Metanephros (tissue), 2 donors: ENCODE measurements at places on chromosomes 5 and 9. TPM values are rescaled to one million over a fixed set of nuclear protein-coding genes. Genes with fewer than 3 reads are reported as not detected.

Gene GLDC
- 13.4 TPM for total RNA-seq

Gene PDGFRB
- total RNA-seq = 182 TPM

Gene NR5A1
- total RNA-seq = 0.12 TPM

Gene C9orf50
- 0.70 TPM for total RNA-seq

Gene AQP3
- total RNA-seq = 108 TPM

Gene CARTPT
- total RNA-seq = 0.23 TPM

Gene KYAT1
- 14.1 TPM for total RNA-seq

Gene TMEM8B
- total RNA-seq = 18.6 TPM

Gene CNTFR
- 19.5 TPM for total RNA-seq

Gene GKAP1
- total RNA-seq = 6.5 TPM

Gene OSMR
- total RNA-seq = 15.7 TPM

Gene MYOT
- 54.2 TPM for total RNA-seq

Gene MSH3
- total RNA-seq = 25.9 TPM

Gene CDC25C
- total RNA-seq = 5.1 TPM

Gene SIT1
- total RNA-seq = 0.41 TPM

Gene DMRT2
- 7.0 TPM for total RNA-seq

Gene AFAP1L1
- total RNA-seq = 49.8 TPM

Gene PDE8B
- 5.1 TPM for total RNA-seq

Gene CMBL
- 40.2 TPM for total RNA-seq

Gene NRARP
- total RNA-seq = 10.1 TPM

Gene TUSC1
- 20.9 TPM for total RNA-seq

Gene TAS2R1
- not detected for total RNA-seq

Gene SPINK7
- not detected for total RNA-seq

Gene MIER3
- 18.8 TPM for total RNA-seq

Gene TAF9
- 32.7 TPM for total RNA-seq

Gene PHF24
- 0.23 TPM for total RNA-seq

Gene ADCY2
- total RNA-seq = 17.0 TPM

Gene BTNL8
- 0.47 TPM for total RNA-seq

Gene IL4
- not detected for total RNA-seq

Gene FAM81B
- total RNA-seq = 1.5 TPM

Gene EGFL7
- 131 TPM for total RNA-seq

Gene ENHO
- 0.41 TPM for total RNA-seq

Gene MLANA
- total RNA-seq = 0.41 TPM

Gene NEK6
- 40.2 TPM for total RNA-seq

Gene SLC4A9
- total RNA-seq = 21.8 TPM
